CD4-positive, alpha-beta T cell treated with Interleukin-12 subunit alpha and Interleukin-12 subunit beta, for 1 hour (primary cell): ENCODE measurements at places on chromosomes 13 and 19.
A peak's percentile ranks its signal among the peaks of the same experiment; 100 is the strongest.

GRCh38 chr19:17448131-17448967 is at the start of gene TMEM221:
TSS of gene TMEM221 (minus strand) at chr19:17448668. CDS start at chr19:17448462, 206 bp downstream.
- DNase-seq = peak; percentile 69

- DNase-seq = no peak
Measured at GRCh38 chr13:35693134-35693784, 216.8 kb upstream of the MAB21L1 start.

DNA sequence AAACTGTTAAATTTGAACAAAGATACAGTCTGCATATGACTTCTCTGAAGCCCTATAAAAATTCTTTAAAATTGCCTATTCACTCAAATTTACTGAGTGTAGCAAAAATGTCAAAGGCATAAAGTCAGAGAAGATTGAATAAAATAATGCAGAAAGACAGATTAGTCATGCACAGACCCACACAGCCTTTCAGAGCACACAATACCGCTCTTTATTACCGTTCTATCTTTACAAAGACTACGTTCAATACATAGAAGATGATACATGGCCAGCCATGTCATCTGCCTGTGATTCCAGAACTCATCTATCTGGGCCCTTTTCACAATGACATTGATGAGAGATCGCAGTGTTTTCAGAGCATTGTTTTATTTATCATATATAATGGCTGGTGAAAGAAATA is 107.2 kb downstream of the URI1 start:
- DNase-seq = no peak

- no peak for DNase-seq
Measured at GRCh38 chr13:107585469-107586180, 629.7 kb downstream of the LIG4 start.

- no peak for DNase-seq
Measured at GRCh38 chr13:33112766-33113165, 96.5 kb downstream of the KL start.

GRCh38 chr13:87356314-87356713 is 314.9 kb upstream of the SLITRK5 start:
- DNase-seq = no peak

DNA sequence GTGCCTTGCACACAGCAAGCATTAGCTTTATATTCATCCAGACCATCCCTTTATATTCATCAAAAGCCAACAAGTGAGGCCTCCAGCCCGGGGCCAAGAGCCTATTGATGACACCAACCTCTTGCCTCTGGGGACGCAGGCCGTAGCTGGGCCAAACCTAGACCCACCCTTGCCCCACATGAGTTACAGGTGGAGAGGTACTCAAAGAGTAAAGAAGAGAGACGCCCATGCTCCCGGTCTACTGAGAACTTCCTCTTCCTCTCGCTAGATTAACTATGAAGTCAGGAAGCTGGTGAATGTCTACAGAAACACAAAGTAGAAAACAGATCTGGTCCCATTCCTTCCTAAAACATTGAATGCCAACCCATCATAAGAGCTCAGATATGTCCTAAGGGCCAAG is 3.8 kb upstream of the MLNR start:
- no peak for DNase-seq

GRCh38 chr13:26377038-26377437 is 123.1 kb downstream of the CDK8 start:
- DNase-seq = no peak

- no peak for DNase-seq
Measured at GRCh38 chr19:51331193-51331592, 10.7 kb downstream of the VSIG10L start.

DNA sequence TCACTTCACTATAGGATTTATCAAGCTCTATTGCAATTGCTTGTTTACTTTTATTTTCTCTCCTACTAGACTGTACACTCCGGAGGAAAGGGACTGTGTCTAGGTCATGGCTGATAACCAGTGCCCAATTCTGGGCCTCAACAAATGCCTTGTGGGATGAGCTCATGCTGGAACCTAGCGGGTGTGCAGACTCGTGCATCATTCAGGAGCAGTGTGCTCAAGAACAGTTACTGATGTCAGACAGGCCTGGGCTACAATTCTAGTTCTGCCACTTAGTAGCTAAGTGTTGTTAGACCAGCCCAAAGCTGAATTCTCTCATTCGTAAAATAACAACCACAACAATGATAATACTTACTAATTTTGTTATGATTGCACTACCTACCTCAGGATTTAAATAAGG is 95.4 kb downstream of the CYSLTR2 start:
- no peak for DNase-seq

GRCh38 chr19:10474962-10475451 is 28.1 kb downstream of the KEAP1 start:
- no peak for DNase-seq

DNA sequence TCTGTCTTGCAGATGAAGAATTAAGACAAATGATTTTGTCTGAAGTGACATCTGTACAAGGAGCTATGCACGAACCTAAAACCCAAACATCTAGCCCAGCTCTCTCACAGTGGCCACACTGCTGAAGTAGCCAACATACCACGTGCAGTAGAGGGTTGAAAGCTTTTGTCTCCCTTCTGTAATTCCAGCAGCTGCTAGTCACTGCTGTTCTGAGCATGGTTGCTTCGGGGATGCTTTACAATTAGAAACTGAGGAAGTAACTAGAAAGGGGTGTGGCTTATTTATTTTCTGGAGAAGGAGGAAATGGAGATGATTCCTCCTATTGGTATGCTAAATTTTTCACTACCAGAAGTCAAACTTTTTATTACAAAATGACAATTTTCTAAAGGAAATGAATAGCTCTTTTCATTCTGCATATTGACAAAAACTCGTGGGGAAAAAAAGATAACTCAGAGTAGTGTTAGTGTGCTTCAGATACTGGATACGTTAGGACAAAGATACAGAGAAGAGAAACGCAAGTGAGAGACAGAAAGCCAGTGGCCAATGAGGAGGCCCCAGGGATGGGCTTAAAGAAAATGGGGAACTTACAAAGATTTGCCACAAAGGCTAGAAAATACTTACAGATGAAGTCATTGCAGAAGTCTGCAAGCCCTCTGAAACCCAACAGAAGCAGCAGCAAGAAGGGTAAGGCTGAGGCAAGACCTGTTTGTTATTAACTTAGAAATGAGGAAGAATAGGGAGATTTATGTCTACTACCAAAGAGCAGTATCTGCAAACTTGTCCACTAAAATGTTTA is 192.7 kb upstream of the MIR17HG start:
- peak; percentile 4 for DNase-seq

DNA sequence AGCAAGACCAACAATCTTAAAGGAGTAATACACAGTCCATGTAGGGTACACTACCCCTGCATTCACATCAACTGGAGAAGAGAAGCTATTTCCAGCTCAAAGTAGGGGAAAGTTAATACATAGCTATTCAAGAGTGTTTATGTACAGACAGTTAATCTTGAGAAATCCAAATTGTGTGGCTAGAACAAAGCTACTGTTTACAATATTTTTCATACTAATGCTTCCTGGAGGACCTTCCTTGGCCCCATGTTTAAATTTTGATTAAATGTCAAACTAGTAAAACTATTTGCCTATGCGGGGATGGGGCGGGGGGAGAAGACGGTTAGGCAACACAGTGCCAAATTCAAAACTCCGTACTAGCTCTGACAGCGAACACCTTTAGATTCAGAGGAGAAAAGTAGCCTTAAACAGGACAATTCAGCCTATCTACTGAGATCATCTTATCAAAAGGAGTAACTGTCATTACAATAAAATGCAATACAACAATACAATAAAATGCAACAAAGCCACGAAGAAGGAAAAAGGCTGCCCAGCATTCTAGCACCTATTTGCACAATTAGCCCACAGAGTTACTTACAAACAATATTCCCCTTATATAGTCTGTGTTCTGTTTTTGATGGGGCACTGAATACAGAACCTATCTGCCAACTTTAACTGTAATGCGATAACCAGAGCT is 29.1 kb downstream of the BRD4 start:
- DNase-seq = no peak

- no peak for DNase-seq
Measured at GRCh38 chr19:19530423-19530804, 1.7 kb downstream of the YJEFN3 start.

DNA sequence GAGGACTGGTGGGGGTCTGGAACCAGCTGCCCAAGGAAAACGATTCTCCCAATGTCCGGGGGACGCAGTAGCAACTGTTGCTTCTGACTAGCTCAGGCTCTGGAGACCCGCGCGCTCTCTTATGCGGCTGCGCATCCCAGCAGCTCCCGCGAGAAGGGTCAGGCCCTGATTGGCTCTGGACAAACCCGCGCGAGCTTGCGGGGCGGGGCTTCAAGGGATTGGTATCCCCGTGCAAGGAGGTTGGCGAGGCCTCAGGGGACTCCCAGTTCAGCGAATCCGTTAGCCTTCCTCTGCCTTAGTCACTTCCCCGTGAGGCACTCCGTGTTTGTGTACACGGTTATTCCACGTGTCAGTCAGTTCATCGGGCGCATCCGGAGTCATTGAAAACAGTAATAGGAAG is 20.2 kb downstream of the SIGLECL1 start:
- DNase-seq = no peak

DNA sequence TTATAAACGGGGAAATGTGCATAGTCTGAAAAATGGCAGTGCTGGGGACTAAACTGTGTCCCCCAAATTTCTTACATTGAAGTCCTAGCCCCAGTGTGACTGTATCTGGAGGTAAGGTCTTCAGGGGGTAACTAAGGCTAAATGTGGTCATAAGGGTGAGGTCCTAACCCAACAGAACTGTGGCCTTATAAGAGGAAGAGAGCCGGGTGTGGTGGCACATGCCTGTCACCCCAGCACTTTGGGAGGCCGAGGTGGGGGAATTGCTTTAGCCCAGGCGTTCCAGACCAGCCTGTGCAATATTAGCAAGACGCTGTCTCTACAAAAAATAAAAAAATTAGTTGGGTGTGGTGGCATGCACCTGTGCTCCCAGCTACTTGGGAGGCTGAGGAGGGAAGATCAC is 17.8 kb downstream of the PROZ start:
- peak; percentile 82 for DNase-seq

DNA sequence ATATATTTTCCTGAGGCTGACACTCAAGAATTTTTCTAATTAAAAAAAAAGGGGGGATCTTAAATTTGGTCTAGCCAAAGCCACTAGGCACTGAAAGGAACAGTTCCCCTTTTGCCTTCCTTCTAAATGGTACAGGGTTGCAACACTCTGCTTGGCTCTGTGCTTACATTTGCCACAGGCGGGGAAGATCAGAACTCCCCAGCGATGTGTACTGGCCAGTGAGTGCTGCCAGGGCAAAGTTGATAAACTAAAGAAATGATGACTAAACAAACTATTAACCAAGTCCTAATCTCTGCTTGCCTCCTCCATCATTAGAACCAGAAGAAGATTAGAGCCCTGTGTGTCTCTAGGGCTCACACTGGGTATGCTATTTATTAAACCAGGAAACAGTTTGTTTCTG is 75.3 kb upstream of the SCEL start:
- peak; percentile 9 for DNase-seq

- DNase-seq = no peak
Measured at GRCh38 chr13:47121092-47121763, 224.4 kb upstream of the HTR2A start.

DNA sequence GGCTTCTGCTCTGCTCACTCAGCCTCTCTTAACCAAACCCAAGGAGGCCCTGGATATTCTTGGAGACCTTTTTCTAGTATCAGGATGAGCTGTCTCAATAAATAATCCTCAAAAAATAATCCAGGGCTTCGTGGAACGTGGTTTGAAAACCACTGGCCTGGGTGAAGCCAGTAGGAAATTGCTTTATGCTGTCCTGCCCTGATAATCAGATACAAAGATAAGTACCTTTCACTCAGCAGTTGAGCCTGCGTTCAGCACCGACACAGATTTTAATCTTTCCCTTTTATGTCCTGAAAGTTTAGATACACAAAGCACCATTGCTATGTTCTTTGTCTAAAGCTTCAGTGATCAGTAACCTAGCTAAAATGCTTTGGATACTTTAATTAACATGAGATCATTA is 460.0 kb downstream of the RFC3 start:
- DNase-seq = no peak

DNA sequence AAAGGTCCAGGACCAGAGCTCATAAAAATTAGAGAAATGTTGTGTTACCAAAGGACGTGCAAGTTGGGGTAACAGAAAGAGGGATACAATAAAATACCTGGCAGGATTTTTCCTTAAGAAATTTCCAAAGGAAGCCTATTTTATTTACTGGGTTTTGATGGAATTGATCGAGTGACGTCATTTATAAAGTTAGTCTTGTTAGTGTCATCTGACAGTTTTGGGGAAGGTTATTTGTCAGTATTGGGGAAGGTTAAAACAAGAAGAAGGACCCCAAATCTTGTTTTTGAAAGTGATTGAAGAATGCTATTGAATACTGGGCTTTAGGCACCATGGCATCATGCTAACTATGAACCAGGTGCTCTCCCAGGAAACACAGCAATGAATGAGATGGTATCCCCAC is 287.9 kb downstream of the HS6ST3 start:
- DNase-seq = no peak

DNA sequence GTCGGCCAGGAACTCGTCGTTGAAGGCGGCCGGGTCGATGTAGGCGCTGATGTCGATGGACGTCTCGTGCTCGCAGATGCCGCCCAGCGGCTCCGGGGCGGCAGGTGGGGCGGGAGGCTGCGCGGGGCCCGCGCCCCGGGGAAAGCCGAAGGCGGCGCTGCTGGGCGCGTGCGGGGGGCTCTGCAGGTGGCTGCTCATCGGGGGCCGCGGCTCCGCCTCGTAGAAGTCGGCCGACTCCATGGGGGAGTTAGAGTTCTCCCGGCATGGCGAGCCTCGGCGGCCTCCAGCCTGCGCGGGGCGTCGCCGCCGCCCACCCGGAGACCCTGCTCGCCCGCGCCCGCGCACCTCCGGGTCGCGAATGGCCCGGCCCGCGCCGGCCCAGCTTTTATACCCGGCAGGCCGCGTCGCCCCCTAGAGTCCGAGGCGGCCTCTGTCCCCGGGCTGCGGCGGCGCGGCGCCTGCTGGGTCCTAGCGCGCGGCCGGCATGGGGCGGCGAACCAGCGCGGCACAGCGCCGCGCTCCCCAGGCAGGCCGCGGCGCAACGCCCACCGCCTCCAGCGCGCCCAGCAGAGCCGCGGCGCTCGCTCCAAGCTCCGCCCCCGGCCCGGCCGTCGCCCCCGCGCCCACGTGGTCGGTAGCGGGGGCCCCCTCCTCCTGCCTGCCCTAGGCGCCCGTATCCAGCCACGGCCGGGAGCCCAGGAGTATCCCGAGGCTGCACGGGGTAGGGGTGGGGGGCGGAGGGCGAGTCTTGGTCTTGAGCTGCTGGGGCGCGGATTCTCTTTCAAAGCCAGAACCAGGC is at the start of gene CEBPA:
Gene CEBPA (minus strand): TSS at position 360 of the 799 bp plus-strand sequence. CDS start 120 bp downstream, at position 240.
- peak; percentile 77 for DNase-seq

DNA sequence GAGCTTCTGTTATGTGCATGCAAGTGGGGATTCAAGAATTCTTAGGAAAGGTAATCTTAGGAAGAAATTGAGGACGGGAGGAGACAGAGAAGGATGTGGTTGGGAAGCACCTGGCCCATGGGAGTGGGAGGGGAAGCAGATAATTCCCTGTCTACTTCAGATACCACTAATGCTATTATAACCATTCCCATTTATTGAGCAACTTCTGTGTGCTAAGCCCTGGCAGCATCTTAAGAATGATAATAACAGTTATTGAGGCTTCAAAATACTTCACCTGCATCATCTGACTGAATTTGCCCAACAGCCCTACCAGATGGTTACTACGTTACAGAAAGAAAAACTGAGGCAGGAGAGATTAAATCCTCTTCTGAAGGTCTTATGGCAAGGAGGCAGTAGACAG is 1.4 kb downstream of the EPS8L1 start:
- DNase-seq = no peak

GRCh38 chr13:67821606-67822005 is 591.5 kb upstream of the PCDH9 start:
- DNase-seq = no peak

- DNase-seq = no peak
Measured at GRCh38 chr19:51219307-51219706, 5.6 kb upstream of the CD33 start.

- no peak for DNase-seq
Measured at GRCh38 chr19:39745643-39746042, 7.8 kb upstream of the CLC start.
